ENCODE measurements at places on chromosomes 2 and 18.

GRCh38 chr2:199019898-199020507 lies 437.7 kb downstream of the SATB2 start:
- DNase-seq = peak; percentile 29

GRCh38 chr2:239945751-239946561 lies 79.2 kb downstream of the NDUFA10 start:
- no peak for DNase-seq

- DNase-seq = no peak
These were observed 49.4 kb downstream of the SFXN5 start for GRCh38 chr2:73022024-73022568.

- no peak for DNase-seq
These were observed 62.4 kb downstream of the RALBP1 start for GRCh38 chr18:9537677-9538076.

GRCh38 chr2:47354013-47354847 lies 48.7 kb upstream of the MSH2 start:
- no peak for DNase-seq

DNA sequence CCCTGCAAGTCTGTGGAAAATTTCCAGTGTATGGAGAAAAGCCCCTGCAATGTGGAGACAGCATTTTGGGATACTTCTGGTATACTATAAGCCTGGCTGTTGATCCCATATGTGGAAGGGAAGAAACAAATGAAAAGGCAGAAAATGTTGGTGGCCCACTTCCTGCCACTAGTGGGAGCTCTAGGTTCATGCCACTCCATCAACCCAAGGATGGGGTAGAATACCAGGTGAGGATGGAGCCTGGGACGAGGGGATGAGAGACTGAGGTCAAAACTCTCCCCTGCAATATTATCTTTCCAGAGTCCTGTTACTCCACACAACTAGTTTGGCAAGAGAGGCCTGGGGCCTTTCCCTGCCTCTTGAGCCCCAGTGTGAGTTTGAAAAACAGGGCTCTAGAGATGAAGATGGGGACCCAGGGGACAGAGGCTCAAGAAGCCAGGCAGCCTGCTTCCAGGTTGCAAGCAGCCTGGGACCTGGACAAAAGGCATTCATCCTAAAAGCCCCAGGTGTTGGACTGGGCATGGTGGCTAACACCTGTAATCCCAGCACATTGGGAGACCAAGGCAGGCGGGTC lies 31.9 kb downstream of the BMP10 start:
- no peak for DNase-seq

DNA sequence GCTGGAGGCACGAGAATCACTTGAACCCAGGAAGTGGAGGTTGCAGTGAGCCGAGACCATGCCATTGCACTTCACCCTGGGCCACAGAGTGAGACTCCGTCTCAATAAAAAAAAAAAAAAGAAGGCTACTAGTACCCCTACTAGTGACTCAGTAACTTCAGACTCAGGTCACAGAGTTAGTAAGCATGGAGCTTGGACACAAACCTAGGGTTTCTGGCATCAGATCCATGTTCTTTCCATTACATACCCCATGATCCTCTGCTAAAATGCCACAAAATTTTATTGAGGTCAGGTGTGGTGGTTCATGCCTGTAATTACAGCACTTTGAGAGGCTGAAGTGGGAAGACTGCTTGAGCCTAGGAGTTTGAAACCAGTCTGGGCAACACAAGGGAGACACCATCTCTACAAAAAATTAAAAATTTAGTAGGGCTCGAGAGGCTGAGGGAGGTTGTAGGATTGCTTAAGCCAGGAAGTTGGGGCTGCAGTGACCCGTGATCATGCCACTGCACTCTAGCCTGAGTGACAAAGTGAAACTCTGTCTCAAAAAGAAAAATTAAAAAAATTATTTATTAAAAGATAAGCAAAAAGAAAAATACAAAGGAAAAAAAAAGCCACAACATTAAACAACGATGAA lies 45.1 kb downstream of the DHX57 start:
- DNase-seq = no peak

DNA sequence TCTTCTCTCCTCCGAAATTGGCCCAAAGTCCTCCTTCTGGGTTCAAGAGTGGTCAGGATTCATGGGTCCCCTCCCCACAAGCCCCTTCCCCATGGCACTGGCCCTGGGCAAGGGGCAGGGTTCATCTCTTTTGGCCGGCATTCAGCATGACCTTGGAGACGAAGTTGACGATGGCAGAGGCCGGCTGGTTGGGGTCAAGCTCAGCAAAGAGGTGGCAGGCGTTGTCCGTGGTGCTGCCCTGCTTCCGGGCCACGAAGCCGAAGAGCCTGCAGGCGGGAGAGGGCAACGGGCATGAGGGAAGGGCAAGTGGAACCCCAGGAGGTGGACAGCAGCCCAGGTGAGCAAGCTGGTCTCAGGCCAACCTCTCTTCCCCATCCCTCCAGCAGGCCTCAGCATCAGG lies 198.5 kb downstream of the TNS1 start:
- DNase-seq = no peak

DNA sequence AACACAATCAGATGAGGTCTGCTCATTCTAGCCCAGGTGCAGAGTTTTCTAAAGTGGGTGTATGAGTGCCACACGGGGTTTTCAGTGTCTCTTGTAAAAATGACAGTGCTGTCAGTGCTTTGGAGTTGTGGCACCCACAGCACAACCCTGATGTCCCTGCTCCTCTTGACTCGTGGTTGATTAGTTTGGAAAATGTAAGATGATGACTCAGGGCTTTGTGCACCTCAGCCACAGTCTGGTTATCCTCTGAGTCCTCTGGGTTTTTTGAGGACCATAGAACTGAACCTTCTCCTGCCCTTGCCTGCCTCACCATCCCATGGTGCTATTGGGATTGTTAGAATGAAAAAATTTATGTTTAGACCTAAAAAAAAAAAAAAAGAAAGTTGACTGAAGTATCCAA lies 105.6 kb downstream of the MYO1B start:
- no peak for DNase-seq
